Activated CD4-positive, alpha-beta T cell treated with anti-CD3 and anti-CD28 coated beads, Interleukin-2, amount 50 U/mL, for 24 hours (primary cell): ENCODE measurements at places on chromosomes 12 and 14.

DNA sequence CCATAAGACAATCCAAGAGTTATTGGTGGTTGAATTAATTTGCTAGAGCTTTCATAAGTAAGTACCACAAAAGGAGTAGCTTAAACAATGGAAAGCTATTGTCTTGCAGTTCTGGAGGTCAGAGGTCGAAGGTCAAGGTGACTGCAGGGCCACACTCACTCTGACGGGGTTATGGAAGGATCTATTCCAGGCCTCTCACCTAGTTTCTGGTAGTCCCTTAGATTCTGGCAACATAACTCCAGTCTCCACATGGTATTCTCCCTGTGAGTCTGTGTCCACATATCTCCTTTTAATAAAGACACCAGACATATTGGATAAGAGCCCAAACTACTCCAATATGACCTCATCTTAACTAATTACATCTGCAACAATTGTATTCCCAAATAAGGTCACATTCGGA lies 273.4 kb downstream of the FOXN3 start:
- no peak for DNase-seq

DNA sequence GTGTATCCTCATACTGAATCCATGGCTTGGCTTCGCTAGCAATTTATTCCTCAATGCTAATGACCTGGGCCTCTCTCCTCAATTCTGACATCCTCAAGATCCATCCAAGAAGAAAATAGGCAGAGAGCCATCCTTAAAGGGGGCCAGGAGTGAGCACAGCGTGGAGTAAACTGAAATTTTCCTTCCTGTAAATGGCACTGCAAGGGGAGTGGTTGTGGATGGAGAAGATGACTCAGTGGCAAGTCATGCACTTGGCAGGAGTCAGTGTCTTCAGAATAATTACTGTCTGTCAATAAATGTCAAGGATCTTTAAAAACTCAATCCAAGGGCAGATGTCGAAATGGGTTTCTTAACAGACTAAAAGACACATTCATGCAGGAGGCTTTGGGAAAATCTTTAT lies 88.0 kb upstream of the TMEM132C start:
- DNase-seq: no peak

GRCh38 chr12:56216461-56216860 lies 5.3 kb downstream of the RNF41 start:
- DNase-seq: no peak

- DNase-seq: no peak
Observed at GRCh38 chr14:78195431-78195830, 25.3 kb downstream of the NRXN3 start.

DNA sequence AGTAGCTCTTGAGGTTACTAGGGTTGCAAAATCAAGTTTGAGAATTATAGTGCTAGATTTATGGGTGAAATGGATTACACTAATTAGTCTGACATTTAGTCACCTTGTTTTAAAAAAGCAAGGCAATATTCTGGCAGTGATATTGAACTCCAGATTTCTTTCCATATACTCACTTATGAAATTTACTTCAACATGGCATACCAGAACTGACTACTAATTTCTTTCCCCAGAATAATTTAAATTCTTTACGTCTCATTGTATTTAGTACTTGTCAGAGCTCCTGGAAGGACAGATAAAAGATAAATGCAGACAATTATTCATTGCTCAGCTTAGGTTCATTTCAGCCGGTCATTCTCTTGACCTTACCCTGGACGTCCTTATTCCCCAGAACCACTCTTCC lies 24.3 kb downstream of the EMP1 start:
- DNase-seq: no peak

DNA sequence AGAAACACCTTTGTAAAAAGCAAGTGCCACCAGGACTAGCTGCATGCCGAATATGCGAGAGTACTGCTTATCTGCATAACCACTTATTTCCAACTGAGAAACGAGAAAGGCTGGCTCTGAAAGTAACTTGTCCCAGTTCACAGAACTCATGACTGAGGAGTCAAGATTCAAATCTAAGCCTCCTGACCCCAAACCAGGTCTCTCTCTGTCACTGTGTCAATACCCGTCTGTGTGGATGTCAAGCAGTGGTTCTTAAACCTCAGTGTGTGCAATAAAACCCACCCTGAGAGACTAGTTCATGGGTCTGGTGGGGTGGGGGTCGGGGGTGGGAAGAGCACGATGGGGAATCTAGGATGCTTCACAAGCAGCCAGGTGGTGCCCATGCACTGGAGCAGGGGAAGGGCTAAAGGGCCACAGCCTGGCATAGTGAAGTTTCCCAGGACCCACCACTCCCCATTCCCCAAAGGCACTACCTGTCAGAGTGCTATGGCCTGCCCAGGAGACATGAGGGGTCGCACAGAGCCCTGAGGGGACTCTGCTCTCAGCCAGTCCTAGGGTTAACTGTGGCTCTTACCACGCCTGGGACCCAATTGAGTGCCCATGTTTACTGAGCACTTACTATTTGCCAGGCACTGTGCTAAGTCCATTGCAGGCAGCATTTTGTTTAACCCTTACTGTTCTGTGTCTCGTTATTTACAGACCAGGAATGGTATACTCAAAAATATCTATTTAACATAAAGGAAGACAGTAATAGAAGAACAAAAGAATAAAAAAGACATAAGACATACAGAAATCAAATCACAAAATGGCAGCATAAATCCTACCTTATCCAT lies 33.4 kb upstream of the PNMA1 start:
- no peak for DNase-seq
